ENCODE measurements at places on chromosomes 4 and X.

DNA sequence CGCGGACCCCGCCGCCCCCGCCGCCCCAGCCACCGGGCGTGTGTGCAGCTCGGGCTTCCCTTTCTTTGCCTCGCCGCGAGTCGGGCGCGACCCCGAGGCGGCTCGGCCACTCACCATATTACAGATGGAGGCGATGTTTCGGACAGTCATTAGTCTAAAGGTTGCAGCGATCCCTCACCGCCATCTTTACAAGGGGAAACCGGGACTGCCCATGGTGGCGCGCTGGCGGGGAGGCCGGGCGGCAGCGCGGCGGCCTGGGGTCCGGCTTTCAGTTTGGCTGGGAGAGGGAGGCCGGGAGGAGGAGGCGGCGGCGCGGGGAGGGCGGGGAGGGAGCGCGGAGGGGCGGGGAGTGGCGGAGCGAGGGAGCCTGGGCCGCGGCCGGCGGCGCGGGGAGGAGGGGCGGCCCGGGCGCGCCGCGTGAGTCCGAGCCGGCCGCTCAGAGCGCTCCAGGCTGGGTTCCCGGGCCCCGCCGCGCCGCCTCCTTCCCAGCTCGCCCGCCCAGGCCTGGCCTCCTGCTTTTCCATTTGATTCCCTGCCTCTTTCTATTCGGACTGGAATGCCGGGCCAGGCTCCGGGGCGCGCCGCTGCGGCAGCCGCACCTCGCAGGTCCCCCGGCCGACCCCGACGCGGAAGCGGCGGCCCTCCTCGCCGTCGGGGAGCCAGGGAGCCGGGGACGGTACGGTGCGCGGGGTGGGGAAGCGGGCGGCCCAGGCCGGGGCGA, at the start of gene USP46:
Gene USP46 (minus strand): TSS at position 301 of the 721 bp plus-strand sequence. CDS start 151 bp downstream, at position 150.
- DNase-seq = peak; percentile 23

- no peak for DNase-seq
These were observed 125.8 kb upstream of the LNX1 start for GRCh38 chr4:53717064-53717549.

- no peak for DNase-seq
These were observed 35.9 kb downstream of the STK26 start for GRCh38 chrX:132058975-132059374.

GRCh38 chr4:5192271-5192670, 141.0 kb downstream of the STK32B start:
- DNase-seq = no peak

DNA sequence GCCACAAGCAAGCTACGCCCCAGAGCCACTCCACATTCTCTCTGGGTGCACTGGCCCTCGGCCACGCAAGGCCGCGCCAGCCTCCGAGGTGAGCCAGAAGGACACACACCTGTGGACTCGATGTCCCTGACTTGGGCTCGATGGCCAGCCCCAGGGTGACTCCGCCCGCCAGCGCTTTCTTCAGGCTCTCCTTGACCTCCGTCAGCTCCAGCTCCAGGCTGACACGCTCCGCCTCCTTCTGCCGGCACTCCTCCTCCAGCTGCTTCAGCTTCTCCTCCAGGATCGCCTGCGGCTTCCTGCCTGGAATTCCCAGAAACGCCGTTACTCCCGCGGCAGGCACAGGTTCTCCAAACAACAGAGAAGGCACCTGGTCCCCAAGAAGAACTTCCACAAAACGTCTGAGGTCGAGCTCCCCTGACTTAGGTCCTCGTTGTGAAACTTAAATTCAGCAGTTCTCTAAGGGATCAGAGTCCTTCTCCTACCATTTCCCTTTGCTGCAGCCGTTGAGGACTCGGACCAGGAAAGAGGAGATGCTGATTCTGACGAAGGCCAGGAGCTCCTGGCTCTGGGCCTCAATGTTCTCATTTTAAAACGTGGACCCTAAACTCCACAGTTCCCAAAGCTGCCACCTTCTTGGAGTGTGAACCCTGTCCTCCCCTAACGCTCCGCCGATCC, 166.8 kb downstream of the AFAP1 start:
- DNase-seq = no peak

DNA sequence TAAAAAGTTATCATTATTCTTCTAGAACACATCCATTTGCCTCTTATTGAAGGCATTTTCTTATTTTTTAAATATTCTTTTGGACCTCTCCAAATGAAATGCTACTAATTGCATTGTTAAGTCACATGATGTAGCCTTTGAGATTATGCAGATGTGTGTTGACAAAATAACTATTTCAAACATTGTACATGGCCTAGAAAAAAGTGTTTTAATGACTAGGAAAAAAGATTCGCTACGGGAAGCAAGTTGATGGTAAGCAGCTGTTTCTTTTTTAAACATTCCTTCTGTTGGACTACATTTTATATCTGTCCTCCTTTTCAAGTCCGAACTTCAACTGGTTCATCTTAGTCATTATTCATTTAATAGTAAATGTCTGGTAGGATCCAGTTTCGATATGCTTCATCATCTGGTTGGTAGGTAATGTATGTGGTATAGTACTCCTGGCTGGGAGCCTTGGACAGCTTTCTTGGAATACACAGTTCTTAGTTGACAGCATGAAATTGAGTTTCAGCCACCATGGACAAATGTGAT, 34.3 kb upstream of the GUCY1A1 start:
- no peak for DNase-seq

DNA sequence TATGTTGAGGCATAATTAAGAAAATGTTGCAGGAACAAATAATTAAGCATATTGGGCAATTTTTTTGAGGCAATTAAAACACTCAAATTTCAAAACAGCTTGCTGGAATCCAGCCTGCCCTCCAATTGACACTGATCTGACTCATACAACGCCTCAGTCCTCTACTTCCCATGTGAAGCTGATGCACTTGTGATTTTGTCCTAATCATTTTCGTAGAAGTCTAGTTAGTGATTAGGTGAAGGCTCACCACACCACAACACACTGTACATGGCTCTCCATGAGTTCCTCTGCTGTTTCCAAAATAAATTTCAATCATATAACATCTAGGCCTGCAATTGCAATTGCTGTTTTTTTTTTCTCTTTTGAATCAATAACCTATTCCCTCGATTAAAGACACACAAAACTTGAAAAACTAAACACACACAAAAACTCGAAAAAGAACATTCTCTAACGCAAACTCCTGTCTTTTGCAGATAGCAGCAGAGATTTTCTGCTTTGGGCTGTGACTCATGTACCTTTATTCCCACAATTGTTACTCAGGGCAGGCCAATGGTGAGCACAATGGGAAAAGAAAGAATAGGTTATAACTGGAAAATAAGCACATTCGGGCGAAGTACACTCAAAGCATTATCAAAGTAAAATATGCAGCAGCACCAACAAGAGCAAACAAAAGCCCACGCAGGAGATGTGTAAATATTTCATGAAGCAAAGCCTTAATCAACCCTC, 1.7 kb downstream of the GPRIN3 start:
- no peak for DNase-seq

DNA sequence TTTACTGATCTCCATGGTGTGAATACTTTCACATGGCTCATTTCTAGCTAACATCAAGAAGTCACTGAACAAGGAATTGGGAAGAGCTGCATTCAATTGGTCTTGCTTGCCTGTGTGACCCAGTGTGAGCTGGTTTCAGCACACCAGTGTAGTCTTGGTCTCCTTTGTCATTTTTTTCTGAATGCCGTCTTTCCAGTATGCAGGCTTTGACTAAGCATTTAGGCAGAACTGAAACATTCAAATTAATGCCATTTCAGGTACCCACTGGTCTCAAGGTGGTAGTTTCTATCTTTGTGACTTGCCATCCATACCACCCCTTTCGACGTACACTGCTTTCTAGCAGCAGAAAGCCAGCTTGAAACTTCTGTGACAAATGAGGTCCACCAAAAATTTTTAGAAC, 550.5 kb upstream of the BOD1L1 start:
- no peak for DNase-seq

DNA sequence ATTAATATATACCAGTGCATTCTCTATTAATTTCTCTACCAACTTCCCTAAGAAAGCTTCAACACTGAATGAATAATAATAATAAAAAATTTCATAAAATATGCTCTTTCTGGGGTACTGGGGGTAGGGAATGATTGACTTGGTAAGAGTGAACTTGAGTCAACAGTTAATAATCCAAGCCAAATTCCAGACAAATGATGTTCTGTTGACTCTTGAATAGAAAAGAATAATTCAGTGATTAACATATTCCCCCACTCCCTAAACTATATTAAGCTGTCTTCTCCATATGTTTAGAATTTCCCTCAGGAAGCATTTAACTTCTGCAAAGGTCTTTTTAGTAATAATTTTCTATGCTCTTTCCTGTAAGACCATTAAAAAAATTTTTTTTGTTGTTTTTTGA, 12.3 kb downstream of the PGRMC2 start:
- no peak for DNase-seq

DNA sequence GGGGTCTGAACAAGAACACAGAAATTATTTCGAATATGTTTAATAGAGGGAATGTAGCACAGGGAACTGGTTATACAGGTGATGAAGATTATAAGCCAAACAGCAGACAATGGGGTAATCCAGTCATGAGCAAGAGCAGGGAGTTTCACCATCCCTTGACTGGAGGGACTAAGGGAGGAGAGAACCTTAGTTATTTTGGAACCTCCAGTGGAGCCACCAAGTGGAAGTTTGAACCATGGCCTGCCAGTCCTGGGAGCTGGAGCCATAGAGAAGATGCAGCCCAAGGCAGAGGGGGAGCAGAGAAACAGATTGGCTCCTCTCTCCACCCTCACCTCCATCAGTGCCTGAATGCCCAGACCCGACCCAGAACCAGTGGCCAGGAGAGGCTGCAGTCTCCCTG, 264.6 kb upstream of the RASGEF1B start:
- DNase-seq = no peak

DNA sequence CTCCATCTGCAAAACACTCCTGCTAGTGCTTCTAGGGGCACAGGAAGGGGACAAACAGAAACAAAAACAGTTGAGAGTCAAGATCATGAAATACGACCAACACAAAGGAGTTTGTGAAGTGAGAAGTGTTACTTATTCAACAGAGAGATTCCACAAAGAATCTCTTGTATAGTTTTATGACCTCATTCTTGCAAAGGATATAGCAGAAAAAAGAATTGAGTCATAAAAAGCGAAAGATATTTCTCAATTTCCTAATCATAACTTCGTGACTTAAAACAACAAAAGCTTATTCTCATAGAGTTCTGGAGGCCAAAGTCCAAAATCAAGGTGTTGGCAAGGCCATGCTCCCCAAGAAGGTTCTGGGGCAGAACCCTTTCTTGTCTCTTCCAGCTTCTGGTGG, 40.7 kb downstream of the TIGD4 start:
- no peak for DNase-seq

GRCh38 chr4:114349543-114350175, 248.9 kb upstream of the UGT8 start:
- peak; percentile 10 for DNase-seq

DNA sequence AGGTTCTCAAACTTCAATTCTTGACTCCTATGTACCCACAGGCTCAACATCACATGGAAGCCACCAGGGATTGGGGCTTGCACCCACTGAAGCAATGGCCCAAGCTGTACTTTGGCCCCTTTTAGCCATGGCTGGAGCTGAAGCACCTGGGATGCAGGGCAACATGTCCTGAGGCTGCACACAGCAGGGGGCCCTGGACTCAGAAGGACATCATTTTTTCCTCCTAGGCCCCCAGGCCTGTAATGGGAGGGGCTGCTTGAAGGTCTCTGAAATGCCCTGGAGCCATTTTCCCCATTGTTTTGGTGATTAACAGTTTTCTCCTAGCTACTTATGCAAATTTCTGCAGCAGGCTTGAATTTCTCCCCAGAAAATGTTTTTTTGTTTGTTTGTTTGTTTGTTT, 465.1 kb upstream of the PCDH10 start:
- DNase-seq = no peak

DNA sequence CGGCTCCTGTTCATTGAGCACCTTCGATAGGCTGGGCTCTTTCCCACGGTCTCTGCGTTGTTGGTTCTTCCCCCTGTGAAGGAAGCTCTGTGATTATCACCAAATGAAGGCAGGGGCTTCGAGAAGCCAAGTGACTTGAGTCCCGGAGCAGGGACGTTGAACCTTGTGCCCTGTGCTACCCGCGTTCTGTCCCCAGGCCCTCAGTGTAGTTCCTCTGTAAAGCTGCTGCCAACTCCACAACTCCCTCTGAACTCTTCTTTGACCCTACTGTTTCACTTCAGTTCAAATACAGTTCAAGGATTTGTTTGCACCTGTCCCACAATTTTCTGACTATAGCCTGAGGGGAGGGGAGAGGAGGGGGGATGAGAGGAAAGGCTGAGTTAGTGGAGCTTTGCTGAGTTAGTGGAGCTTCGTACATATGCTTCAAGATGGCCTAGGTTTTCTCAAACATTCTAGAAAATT, 635 bp upstream of the PHF8 start:
- no peak for DNase-seq

DNA sequence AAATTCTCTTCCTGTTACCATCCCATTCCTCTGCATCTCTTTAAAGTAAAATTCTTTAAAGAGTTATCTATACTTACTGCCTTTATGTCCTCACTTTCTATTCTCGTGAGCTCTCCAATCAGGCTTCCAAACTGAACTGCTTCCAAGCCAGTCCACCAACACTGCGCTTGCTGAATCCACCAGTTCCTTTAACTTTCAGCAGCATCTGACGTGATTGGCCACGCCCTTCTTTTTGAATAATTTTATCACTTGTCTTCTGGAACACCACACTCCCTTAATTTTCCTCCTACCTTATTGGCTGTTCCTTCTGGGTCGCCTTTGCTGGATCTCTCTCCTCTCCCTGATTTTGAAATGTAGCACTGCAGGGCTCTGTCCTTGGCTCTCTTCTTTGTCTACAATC, at the start of gene KIAA1210:
Gene KIAA1210 (minus strand): TSS at position 163 of the 400 bp plus-strand sequence. CDS start 4,170 bp downstream, outside the sequence.
- DNase-seq = no peak

DNA sequence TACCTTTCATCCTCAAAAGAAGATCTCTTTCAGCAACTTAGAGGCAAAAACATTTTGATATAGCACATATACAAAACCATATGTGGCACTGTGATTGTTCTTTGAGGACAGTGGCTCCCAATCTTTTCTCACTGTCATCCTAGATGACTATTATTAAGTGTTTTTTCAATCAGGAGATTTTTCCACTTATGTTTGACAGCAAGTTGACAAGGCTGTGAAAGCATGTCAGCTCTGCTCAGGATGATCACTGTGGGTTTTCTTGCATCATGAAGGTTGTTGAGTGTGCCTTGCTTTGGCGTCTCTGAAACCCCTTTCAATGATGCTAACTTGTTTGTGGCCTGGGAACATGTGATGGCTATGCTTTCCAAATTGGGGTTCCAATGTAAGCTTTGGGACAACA, 20.2 kb upstream of the NSUN7 start:
- DNase-seq = no peak

- no peak for DNase-seq
These were observed 71.7 kb downstream of the PCYT1B start for GRCh38 chrX:24575496-24575895.

DNA sequence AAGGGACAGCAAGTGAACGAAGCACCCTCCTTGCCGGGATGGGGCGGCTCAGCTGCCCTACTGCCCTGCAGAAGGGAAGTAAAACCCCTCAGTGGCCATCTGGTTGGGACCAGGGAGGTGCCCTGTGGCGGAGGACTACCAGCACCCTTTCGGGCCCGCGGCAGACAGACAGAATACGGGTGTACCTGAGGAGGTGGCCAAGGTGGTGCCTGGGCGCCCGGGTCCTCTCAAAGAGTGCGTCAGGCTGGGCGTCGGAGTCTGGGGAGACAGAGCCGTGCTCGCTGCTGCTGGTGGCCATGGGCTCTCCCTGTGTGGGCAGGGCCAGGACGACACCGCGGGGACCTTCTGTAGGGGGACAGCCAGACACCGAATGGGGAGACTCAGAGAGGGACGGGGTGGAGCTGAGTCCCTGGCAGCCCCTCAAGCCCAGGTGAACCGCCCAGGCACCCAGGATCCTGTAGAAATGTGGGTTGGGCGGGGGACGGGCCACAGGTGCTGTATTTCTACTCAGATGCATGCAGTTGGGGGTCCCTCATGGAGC, 29.7 kb downstream of the PDHA1 start:
- no peak for DNase-seq

All from A172 (cell line).